ENCODE measurements at places on chromosomes 7 and 10.

DNA sequence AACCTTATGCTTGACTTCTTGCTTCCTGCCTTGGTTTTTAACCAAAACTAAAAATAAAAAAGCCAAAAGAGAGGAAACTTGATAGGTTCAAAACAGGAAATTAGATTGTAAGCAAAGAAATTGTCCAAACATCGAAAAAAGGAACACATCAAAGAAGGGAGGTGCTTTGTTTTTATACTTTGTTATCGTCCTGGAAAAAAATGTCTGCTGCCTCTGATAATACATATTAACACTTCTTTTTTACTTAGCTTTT lies 286.6 kb upstream of the C7orf33 start:
- no peak for DNase-seq

DNA sequence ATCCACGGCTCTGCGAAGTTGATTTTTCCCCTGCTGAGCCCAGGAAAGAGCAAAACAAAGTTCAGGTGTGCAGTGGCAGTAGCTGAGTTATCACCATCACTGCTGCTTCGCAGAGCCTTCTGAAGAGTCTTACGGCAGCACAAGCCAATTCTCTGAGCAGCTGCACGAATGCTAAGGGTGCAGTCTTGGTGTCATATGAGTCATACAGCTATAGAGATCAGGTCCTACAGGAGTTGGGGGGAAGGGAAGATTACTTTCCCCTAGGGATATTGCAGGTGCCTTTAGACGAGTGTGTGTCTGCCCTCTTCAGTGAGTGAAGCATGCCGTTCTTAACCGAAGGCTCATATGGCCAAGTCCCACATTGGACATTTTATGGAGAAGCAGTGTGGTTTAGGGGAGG lies 227.8 kb downstream of the CELF2 start:
- no peak for DNase-seq

- no peak for DNase-seq
Observed at GRCh38 chr10:12922117-12922900, 79.2 kb downstream of the CCDC3 start.

DNA sequence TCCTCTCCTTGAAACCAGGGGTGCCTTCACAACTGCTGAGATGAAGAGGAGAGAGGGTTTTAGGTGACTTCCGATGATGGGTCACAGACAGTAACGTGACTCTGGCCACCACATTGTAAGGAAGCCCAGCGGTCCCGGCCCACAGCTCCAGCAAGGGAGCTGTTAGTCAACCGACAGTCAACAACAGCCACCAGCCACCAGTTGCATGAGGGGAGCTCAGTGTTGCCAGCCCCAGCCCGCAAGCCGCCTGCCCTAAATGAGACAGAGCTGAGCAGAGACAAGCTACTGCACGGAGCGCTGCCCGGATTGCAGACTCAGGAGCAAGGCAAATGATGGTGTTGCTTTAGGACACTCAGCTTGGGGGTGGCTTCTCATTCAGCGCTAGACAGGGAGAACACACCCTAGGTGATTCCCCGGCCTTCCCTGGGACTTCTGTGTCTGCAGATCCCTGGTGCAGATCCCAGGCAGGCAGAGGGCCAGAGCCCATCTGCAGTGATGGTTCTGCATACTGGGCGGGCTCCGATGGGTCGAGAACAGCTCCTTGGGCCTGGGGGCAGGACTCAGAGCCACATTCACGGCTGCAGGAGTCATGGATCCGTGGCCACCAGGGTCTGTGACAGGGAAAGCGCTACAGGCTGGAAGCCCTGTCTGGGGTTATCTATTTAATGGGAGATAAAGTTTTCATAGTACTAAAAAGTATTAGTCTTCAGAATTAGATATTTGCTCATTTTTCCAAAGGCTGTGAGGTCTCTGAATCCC lies 14.3 kb upstream of the RET start:
- no peak for DNase-seq

- no peak for DNase-seq
Observed at GRCh38 chr10:11755512-11756263, 13.5 kb downstream of the ECHDC3 start.

DNA sequence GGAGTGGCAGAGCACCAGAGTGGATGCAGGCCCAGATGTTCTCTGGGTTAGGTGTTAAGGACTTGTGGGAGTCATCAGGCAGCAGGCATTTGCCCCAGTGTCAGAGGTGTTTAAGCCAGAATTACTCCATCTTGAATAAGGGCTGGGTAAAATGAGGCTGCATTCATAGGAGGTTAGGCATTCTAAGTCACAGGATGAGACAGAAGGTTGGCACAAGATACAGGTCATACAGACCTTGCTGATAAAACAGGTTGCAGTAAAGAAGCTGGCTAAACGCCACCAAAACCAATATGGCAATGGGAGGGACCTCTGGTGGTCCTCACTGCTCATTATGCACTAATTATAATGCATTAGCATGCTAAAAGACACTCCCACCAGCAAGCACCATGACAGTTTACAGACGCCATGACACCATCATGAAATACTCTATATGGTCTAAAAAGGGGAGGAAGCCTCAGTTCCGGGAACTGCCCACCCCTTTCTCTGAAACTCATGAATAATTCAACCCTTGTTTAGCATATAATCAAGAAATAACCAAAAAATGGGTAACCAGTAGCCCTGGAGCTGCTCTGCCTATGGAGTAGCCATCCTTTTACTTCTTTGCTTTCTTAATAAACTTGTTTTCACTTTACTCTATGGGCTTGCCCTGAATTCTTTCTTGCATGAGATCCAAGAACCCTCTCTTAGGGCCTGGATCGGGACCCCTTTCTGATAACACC lies 882 bp upstream of the LRRC61 start:
- peak; percentile 24 for DNase-seq
